Activated CD8-positive, alpha-beta memory T cell treated with anti-CD3 and anti-CD28 coated beads for 1 hour (primary cell): ENCODE measurements at places on chromosomes 1 and 21.

DNA sequence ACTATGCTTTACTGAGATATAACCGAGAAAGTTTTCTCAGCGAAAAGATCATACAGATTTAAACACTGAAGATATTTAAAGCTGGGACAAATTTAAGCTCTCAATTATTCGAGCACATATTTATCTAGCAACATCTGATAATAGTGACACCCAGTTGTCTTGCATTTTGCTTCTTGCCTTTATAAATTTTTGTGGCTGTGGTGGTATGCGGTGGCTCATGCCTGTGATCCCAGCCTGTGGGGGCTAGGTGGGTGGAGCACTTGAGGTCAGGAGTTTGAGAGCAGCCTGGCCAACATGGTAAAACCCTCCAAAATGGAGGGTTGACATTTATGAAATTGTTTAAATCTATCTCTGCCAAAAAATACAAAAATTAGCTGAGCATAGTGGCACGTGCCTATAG, 312.2 kb downstream of the SPATA17 start:
- DNase-seq = no peak

GRCh38 chr21:25296252-25296651, 311.0 kb downstream of the MRPL39 start:
- DNase-seq = no peak

- DNase-seq = no peak
Observed at GRCh38 chr1:222285526-222285925, 262.4 kb downstream of the HHIPL2 start.

DNA sequence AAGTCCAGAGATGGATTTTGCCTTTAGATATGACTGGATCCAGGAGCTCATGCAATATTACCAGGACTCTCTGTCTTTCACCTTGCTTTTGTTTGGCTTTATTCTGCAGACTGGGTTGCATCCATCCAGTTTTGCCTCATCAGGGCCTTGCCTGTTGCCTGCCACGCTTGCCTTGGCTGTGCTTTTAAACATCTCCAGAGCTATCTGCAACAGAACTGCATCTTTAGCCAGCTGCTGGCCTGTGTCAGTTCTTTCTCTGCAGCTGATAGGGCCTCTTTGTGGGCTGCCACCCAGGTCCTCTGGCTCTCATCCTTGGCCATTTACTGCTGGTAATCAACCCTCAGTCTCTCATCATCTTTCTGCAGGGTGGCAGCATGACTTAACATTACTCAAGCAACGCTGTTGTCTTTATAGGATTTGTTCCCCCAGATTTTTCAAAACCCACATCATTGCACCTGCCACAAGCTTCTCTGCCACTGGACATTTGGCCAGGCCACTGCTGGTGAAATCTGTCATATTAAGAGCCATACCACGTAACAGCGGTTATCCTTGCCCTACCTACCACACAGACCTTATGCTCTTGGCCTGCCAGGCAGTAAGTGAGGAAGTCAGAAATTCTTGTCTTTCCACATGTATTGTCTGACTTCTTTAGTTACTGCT, 24.4 kb upstream of the HUNK start:
- no peak for DNase-seq

DNA sequence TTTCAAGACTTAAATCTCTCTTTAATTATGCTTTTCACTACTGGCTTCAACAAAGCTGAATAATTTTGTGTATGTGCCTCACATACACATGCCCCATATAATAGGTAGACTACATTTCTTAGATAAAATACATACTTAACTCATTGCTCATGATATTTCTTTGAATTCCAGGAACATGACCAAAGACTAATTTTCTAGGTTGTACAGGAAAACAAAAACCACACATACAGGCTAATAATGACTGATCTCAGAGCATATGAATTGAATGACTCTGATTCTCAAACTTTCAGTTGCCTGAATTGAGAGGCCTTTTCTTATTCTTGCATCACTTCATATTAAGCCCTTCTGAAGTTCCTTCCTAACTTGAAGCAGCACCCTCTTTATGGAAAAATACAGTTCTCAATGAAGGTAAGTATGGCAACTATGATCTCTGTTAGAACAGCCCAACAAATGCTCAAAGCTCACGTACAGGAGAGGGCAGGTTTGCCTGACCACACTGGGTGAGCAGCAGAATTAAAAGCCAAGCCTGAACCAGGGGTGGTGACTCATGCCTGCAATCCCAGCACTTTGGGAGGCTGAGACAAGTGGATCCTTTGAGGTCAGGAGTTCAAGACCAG, 22.6 kb upstream of the UAP1 start:
- DNase-seq = no peak

- DNase-seq = no peak
Observed at GRCh38 chr1:150233359-150234308, 2.3 kb downstream of the ANP32E start.

- no peak for DNase-seq
Observed at GRCh38 chr1:221612047-221612777, 129.7 kb downstream of the DUSP10 start.

DNA sequence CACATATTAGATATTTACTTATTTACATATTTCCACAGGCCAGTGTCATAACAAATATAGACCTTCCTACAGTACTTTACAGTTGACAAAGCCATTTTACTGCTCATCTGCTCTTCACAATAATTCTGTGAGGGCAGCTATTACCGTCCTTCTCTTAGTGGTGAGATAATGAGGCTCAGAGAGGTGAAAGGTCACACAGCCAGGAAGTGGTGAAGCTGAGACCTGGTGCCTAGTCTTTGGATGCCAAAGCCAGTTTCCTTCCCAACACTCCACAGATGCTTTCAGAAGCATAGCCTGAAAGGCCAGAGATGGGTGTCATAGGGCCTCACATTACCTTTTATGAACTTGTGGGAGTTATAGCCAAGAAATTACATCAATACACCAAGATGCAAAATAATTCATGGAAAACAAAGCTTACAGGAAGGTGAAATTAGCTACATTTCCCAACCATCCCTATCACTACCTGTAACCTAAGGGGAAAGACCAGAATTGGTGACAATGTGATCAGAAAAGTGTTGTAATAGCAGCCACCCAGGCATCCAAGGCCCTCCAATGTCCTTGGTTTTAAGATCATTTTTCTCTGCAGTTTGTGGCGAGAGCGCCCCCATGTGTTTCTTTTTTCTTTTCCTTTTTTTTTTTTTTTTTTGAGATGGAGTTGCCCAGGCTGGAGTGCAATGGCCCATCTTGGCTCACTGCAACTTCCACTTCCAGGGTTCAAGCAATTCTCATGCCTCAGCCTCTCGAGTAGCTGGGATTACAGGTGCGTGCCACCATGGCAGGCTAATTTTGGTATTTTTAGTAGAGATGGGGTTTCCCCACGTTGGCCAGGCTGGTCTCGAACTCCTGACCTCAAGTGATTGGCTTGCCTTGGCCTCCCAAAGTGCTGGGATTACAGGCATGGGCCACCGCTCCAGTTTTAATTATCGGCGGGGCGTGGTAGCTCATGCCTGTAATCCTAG, 26.5 kb upstream of the RPL11 start:
- DNase-seq = no peak

GRCh38 chr1:91513160-91513559, 12.5 kb downstream of the CDC7 start:
- DNase-seq = no peak

DNA sequence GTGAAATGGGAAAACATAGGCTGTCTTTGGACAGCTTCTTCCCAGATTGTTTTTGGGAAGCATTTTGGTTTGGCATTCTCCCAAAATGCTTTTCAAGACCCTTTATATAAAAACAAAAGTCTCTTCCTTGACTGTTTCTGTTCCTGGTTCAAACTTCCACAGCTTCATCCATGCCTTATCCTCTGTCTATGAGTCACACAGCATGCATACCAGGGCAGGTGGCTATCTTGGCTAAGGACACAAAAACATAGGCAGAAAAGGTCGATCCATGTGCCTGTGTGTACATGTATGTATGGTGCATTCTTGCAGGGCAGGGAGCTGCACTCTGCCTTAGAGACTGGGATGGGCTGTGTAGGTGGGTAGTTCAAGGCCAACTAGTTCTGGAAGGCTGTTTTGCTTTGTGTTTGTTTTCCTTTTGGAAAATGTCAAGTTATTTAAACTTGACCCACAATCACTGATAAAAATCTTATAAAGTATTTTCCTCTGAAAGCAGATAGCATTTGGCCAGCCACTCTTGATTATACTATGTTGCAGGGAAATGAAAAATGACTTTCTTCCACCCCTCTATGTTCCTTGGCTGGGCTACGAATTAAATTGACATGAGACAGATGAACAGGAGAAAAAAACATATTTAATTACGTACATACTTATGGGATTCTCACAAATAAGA, 437.0 kb downstream of the SIPA1L2 start:
- no peak for DNase-seq

DNA sequence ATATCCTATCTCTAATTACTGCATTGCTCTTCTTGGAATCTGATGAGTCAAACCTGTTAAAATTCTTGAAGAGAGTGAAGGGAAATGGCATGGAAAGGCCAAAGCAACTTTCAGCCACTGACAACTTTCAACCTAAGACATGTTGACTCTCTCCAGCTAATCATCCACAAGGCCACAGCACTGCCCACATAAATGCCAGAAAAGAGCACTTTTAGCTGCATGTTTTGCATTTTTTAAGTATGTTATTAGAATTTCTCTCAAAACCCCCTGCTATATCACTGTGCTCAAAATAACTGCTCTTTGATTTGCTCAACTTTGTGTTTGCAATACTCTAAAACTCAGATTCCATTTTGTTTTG, 352.5 kb downstream of the ADGRL2 start:
- no peak for DNase-seq

- DNase-seq = no peak
Observed at GRCh38 chr1:92839442-92839841, 7.6 kb downstream of the RPL5 start.

GRCh38 chr1:44084998-44085675, 33.5 kb upstream of the KLF17 start:
- no peak for DNase-seq

- DNase-seq = no peak
Observed at GRCh38 chr1:151807766-151808165, 2.5 kb upstream of the LINGO4 start.

- DNase-seq = no peak
Observed at GRCh38 chr1:224377676-224378006, 21.0 kb downstream of the CNIH4 start.

GRCh38 chr1:221841251-221841982, 99.5 kb upstream of the DUSP10 start:
- no peak for DNase-seq

GRCh38 chr1:42179275-42179674, 14.7 kb upstream of the GUCA2A start:
- no peak for DNase-seq

DNA sequence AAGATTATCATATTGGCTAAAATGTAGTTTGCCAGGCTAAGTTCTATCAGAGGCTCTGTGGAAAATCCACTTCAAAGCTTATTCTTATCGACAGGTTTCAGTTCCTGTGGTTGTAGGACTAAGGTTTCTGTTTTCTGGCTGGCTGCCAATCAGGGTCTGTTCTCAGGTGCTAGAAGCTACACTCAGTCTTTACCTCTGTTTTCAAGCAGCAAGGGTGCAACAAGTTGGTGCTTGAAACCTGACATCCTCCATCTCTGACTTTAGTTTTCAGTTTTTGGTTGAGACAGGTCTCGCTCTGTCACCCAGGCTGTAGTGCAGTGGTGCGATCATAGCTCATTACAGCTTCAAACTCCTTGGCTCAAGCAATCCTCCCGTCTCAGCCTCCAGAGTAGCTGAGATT, 15.3 kb upstream of the TMCO2 start:
- DNase-seq = peak; percentile 13

DNA sequence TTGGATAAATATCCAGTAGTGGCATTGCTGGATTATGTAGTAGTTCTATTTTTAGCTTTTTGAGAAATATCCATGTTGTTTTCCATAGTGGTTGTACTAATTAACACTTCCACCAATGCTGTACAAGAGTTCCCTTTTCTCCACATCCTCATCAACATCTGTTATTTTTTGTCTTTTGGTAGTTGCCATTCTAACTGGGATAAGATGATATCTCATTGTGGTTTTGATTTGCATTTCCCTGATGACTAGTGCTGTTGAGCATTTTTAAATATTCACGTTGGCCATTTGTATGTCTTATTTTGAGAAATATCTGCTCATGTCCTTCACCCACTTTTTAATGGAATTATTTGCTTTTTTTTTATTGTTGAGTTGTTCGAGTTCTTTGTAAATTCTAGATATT, 183.9 kb downstream of the PTPRU start:
- DNase-seq = no peak

GRCh38 chr21:35257413-35257812, 208.3 kb upstream of the RUNX1 start:
- DNase-seq = no peak

DNA sequence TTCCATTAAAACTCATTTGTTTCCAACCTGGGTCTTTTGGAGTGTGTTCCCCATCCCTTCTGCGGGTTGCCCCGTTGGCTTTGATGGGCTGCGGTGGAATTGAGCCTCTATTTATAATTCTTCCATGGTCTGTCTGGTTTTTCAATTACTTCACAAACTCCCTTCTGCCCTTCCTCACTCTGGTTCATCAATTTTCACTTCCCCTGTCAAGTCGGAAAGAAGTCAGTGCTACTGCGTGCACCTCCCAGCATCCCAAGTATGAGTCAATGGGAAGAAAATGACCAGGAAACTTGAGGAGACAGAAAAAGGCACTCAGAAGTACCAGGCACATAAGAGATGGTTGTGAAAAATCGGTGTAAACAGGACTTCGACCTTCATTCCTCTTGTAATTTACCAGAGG, 126.2 kb downstream of the KAZN start:
- no peak for DNase-seq

- DNase-seq = no peak
Observed at GRCh38 chr1:95582746-95583145, 348.7 kb downstream of the RWDD3 start.

DNA sequence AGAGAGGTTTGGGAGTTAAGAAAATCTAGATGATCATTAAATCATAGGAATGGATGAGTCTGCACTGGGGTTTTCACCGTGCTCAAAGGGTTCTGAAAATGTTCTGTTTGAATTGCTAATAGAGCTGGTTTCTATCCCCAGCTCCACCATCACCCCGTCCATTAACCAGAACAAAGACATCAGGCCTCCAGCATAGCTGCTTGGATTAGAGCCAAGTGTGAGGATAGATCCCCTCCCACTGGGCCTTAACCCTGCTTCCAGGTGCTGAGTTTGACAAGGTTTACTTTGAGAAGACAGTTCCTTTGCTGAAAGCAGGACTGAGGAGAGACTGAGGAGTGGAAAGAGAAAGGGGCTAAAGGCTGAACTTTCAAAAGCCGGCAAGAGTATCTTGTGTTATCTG, 48.3 kb downstream of the MPZL1 start:
- DNase-seq = no peak

DNA sequence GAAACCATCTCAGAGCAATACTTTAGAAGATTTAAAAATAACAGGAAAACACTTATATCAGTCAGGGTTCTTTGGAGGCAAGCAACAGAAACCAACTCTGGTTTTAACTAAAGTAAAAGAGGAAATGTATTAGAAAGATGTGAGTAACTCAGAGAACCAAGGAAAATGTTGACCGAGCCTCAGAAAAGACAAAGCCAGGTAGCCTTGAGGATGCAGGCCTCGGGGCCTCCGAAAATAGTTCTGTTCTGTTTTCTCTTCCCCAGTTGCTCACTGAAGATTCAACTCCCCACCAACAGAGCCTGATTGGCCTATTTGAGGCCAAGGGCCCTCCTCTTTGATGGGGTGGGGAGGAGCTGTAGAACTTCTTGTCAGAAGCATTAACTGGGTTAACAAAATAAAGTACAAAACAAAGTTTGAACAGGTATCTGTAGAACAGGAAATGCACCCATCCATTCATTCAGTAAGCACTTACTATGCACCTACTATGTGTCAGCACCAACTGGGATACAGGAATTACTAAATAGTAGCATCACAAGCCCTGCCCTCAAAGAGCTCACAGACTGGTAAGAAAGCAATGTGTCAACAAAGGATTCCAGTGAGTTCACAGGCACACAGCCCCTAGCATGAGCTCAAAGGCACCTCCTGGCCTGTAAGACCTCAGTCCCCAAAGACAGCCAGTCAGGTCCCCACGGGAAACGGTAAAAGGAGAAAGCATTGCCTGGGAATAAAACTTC, 12.6 kb downstream of the SLAMF8 start:
- DNase-seq = no peak
